ENCODE measurements at places on chromosomes 3 and 15. TPM values are rescaled to one million over a fixed set of nuclear protein-coding genes. Genes with fewer than 3 reads are reported as not detected.

DNA sequence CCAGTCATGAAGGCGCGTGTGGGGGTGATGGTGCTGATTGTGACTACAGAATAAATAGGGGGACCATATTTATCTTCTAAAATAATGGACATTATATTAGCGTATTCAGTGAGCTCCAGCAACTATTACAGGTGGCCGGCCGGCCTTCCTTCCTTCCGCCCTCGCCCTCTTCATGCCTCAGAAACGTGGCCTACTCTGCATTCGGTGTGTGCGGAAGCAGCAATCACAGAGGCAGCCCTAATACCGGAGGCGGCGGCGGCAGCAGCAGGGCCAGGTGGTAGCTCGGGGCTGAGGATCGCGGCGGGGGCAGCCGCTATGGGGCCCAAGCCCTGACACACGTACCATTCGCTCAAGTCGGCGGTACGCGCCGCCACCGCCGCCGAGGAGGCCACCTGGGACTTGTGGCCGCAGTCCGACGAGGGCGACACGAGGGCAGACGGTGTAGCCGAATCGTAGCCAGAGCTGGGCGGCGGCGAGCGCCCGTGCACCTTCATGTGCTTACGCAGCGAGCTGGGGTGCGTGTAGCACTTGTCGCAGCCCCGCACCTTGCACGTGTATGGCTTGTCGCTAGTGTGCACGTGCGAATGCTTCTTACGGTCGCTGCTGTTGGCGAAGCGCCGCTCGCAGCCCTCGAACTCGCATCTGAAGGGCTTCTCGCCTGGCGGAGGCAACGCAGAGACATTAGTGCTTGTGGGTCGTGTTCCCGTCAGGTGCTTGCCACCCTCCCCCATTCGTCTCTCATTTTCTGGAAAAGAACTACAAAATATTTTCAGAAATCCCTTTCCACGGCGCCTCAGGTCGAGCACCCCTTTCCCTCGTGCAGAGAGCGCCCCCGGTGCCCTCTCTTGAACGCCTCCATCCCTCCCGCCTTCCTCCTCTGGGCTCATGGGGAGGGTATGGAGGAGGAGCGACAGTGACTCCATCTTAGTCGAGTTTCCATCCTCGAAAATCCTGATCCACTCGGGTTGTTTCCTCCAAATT is 15.5 kb downstream of the ZIC4 start:
- no peaks in the 10 kb centered on the region for H3K4me1 ChIP-seq
- peaks cover 57% of the 10 kb centered on the region for H3K27me3 ChIP-seq
- H3K27ac ChIP-seq, result no peak overlapping the region
- no peaks in the 10 kb centered on the region for H3K36me3 ChIP-seq
- DNase-seq, result no peak
- H3K4me3 ChIP-seq, result no peak overlapping the region

- H3K4me3 ChIP-seq, result no peak overlapping the region
- H3K4me1 ChIP-seq, result no peaks in the 10 kb centered on the region
- H3K27ac ChIP-seq, result no peak overlapping the region
- no peaks in the 10 kb centered on the region for H3K36me3 ChIP-seq
- DNase-seq, result no peak
- no peaks in the 10 kb centered on the region for H3K27me3 ChIP-seq
Observed at GRCh38 chr15:93517176-93517575, 428.2 kb upstream of the RGMA start.

- no peaks in the 10 kb centered on the region for H3K36me3 ChIP-seq
- H3K4me3 ChIP-seq, result no peak overlapping the region
- no peaks in the 10 kb centered on the region for H3K27me3 ChIP-seq
- peak; percentile 76 for DNase-seq
- H3K27ac ChIP-seq, result no peak overlapping the region
- no peaks in the 10 kb centered on the region for H3K4me1 ChIP-seq
Observed at GRCh38 chr3:16085884-16086608, 88.4 kb upstream of the GALNT15 start.

- peak; percentile 41 for DNase-seq
- no peaks in the 10 kb centered on the region for H3K36me3 ChIP-seq
- H3K27me3 ChIP-seq, result no peaks in the 10 kb centered on the region
- peak overlapping the region; percentile 72 for H3K27ac ChIP-seq
- peaks cover 59% of the 10 kb centered on the region for H3K4me1 ChIP-seq
Observed at GRCh38 chr3:154122912-154123559, 1.8 kb downstream of the ARHGEF26 start.

The LMAN1L gene
- not detected for total RNA-seq

- no peaks in the 10 kb centered on the region for H3K36me3 ChIP-seq
- H3K27ac ChIP-seq, result peak overlapping the region; percentile 78
- H3K4me1 ChIP-seq, result no peaks in the 10 kb centered on the region
- peak; percentile 38 for DNase-seq
Observed at GRCh38 chr15:50107591-50108408, 11.2 kb downstream of the ATP8B4 start.

DNA sequence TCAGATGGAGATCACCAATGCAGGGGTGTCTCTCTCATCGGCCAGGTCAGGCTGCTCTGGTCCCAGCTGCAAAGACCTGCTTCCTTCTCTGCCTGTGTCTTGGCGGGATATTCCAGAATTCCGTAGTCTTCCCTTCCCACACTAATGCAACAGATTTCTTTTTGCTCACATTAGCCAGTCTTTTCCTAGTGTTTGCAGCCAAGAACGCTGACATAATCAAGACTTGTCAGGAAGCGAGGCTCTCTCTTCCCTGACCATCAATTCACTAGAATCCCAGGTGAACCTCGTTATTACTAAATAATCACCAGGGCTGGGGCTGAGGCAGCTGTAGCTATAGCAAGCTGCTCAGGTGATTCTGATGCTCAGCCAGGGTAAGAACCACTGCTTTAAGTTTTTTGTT is 43.2 kb upstream of the ACKR4 start:
- H3K4me1 ChIP-seq, result no peaks in the 10 kb centered on the region
- DNase-seq, result peak; percentile 54
- no peak overlapping the region for H3K4me3 ChIP-seq
- H3K36me3 ChIP-seq, result peaks cover 14% of the 10 kb centered on the region

GRCh38 chr3:46869440-46869839 is 6.2 kb upstream of the MYL3 start:
- peaks cover 1% of the 10 kb centered on the region for H3K27me3 ChIP-seq
- H3K36me3 ChIP-seq, result no peaks in the 10 kb centered on the region
- no peak overlapping the region for H3K27ac ChIP-seq
- DNase-seq, result no peak
- H3K4me3 ChIP-seq, result no peak overlapping the region

DNA sequence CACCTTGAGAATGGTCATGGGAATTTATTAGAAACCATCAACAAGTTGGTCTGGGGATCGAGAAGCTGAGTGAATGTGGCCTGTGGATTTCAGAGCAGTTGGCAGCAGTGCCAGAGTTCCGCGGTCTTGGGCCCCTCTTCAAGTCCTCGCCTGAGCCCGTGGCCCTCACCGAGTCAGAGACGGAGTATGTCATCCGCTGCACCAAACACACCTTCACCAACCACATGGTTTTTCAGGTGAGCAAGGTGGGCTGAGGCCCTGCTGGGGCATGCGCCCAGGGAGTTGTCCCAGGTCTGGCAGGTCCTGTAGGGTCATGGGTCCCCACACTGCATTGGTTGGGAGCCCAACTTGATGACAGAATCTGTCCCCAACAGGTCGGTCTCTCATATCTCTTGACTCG is 7.0 kb upstream of the HMCES start:
- H3K27me3 ChIP-seq, result no peaks in the 10 kb centered on the region
- peaks cover 100% of the 10 kb centered on the region for H3K36me3 ChIP-seq
- no peaks in the 10 kb centered on the region for H3K4me1 ChIP-seq

GRCh38 chr3:71101626-71102025 is 481.9 kb downstream of the FOXP1 start:
- no peaks in the 10 kb centered on the region for H3K36me3 ChIP-seq
- no peak for DNase-seq
- H3K27ac ChIP-seq, result no peak overlapping the region

DNA sequence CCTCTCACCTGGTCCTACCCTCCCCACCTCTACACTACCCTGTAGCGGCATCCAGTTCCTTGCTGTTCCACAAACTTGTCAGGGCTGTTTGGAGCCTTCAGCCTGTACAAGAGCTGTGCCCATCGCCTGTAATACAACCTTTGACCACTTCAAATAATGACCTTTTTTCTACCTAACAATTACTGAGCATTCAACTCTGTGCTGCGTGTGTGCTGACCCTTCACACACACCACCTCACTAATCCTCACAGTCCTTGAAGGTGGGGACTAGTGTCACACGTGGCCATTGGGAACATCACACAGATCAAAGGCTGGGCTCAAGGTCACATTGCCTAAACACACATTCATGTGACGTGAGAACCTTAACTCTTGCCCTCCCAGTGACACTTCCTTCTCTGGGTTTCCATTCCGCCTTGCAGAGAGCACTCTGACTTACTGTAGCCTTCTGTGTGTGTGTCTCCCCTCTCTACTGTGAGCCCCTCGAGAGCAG is 3.1 kb downstream of the C3orf20 start:
- no peaks in the 10 kb centered on the region for H3K36me3 ChIP-seq
- no peak overlapping the region for H3K4me3 ChIP-seq
- DNase-seq, result no peak
- no peaks in the 10 kb centered on the region for H3K4me1 ChIP-seq
- H3K27ac ChIP-seq, result no peak overlapping the region
- H3K27me3 ChIP-seq, result no peaks in the 10 kb centered on the region

- peak; percentile 25 for DNase-seq
- no peaks in the 10 kb centered on the region for H3K27me3 ChIP-seq
- H3K4me3 ChIP-seq, result no peak overlapping the region
- no peak overlapping the region for H3K27ac ChIP-seq
- peaks cover 7% of the 10 kb centered on the region for H3K4me1 ChIP-seq
- peaks cover 54% of the 10 kb centered on the region for H3K36me3 ChIP-seq
Observed at GRCh38 chr3:16305111-16305541, 40.1 kb downstream of the OXNAD1 start.

The SCAANT1 gene
- not detected for total RNA-seq
